Activated CD4-positive, alpha-beta T cell treated with anti-CD3 and anti-CD28 coated beads, Interleukin-2, amount 50 U/mL, for 48 hours (primary cell): ENCODE measurements at places on chromosomes 6 and 20.

- peak; percentile 71 for DNase-seq
Measured at GRCh38 chr6:6856538-6857523, 250.9 kb upstream of the RREB1 start.

DNA sequence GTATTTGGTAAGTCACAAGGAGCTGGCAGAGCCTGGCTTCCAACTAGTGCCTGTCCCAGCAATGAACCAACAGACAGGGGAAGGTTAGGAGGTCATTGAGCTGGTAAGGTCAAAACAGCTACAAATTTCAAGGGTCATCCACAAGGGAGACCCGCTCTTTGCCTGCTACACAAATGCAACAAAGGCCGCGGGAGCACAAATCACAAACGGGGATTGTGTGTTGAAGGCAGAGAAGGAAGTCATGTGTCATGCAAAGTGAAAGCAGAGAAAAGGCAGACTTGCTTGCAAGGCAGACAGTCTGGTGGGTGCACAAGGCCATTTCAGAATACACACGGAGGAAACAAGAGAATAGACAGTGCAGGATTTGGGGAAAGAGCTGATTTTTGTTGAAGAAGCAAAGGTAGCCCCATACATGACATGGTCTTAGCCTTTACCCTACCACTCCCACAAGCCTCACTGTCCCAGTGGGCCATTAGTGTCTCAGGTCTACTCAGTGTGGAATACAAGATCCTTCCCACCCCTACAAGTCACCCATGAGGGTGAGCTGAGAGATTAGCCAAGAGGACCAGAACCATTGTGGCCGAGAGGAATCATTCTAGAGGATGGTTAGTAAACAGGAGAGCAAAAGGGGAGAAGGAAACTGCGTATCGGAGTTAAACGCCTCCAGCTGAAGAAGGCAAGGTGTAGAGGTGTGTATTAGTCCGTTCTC lies 18.1 kb upstream of the SAMHD1 start:
- DNase-seq = peak; percentile 42

DNA sequence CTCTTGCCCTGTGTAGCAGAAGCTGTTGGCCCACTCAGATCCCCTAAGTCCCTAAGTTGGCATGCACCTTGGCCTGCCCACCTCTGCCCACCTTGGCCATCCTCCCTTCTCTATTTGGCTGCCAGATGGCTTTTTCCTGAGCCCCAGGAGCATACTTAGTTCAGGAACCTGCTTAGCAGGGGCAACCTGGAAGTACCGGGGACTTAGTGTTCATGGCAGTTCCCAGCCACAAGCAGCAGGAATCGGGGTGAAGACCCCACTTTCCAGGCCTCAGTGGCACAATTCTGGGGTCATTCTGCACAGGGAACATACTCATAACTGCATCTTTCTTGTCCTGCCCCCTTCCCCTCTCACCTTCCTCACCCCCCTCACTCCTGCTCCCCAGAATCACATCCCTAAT lies 158.0 kb upstream of the PMEPA1 start:
- no peak for DNase-seq

GRCh38 chr20:53045941-53046340 lies 73.8 kb downstream of the TSHZ2 start:
- no peak for DNase-seq
